ENCODE measurements at places on chromosomes 2 and 18.

DNA sequence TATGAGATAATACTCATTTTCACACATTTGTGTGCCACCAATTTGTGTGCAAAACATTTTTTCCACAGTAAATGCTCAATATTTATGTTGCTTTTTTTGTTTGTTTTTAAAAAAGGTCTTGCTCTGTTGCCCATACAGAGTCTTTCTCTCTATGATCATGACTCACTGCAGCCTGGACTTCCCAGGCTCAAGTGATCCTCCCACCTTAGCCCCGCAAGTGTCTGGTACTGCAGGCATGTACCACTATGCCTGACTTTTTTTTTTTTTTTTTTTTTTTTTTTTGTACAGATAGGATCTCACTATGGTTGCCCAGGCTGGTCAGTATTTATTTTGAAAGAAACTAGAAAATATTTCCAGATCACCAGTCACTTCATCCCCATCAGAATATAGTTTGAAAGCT lies 297.8 kb upstream of the GYPC start:
- DNase-seq, result no peak

GRCh38 chr2:236075802-236076201 lies 92.4 kb downstream of the GBX2 start:
- no peak for DNase-seq

GRCh38 chr2:14232217-14232616 lies 400.3 kb upstream of the LRATD1 start:
- DNase-seq, result no peak

- DNase-seq, result no peak
These were observed 43.3 kb downstream of the DDX1 start for GRCh38 chr2:15634846-15635490.

DNA sequence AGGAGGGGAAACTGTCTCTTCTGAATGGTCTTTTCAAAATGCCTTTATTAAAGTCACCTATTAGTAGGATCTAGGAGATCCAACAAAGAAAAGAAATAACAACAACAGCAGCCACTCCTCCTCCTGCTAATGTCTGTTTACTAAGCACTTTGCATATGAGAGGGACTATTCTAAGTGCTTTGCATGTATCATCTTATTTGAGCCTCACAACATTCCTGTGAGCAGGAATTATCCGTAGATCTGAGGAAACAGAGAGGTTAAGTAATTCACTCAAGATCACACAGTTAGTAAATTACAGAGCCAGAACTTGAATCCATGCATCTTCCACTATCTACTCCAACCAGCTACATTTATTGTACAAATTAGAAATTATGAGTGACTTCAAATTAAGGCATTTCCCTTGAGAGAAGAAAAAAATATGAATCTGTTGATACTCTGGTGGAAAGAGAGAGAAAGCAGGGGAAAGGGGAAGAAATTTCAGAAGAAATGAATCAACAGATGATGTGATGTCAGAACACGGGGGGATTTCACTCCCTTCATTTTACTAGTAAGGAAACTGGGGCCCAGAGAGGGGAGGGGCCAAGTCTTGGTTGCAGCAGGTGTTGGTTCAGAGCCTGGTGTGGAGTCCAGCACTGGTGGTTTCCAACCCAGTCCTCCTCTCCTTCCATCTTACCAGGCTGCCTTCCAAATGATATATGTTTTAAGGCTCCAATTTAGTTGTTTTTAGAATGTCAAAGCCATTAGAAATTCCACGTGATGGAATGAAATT lies 49.7 kb downstream of the TSN start:
- no peak for DNase-seq

- no peak for DNase-seq
These were observed 26.8 kb downstream of the ATAD2B start for GRCh38 chr2:23900133-23900532.

GRCh38 chr18:22283116-22283395 lies 113.7 kb downstream of the GATA6 start:
- DNase-seq, result no peak

GRCh38 chr2:224944707-224945547 lies 97.3 kb downstream of the DOCK10 start:
- no peak for DNase-seq

DNA sequence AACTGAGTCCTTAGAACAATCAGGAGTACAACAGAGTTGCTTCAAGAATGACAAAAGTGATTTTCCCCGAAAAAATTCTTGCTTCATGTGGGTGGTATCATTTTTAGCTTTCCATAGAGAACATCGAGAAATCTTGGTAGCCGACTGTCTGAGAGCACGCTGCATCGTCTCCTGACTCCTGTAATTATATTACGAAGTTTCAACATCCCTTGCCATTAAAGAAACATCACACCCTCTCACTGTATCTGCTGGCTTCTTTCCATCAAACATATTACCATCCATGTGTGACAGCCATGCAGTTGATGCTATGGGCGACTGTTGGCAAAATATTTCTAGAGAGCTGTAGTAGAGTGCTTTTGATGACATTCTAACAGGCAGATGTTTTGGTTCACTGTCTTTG lies 311.2 kb downstream of the CMPK2 start:
- DNase-seq, result no peak
